ENCODE measurements at places on chromosomes 6 and 20.

DNA sequence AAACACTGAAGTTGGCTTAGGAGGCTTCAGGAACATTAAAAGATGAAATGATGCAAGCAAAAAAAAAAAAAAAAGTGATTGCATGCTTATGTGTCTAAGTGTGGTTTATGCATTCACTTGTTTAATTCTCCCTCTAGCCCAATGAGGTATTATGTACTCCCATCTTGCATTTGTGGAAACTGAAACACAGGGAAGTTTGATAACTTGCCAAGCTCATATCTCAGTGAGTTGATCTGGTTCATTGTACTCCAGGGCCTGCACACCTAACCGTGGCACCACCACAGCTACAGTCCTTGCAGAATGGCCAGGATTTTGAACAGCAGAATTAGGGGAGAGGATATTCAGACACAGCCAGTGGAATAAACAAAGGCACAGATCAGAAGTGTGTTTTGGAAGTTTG lies 251.2 kb downstream of the TBC1D7 start:
- DNase-seq, result no peak

DNA sequence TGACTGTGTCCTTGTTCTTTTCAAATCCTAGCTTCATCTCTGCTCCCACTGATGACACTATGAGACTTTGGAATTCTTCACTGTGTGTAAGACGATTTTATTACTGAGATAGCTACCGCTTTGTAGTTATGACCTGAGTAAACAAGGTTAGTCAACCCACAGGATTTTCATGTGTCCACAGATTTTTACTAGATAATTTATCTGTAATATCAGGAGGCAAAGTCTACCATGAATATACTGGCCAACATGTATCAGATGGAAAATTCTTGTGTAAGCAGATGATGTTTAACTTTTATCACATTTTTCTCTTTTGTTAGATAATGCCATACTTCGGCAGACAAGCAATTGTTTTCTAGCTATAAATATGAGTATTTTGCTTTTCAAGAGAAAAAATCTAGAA lies 119.8 kb downstream of the SGK1 start:
- DNase-seq, result peak; percentile 53

GRCh38 chr20:60294632-60295031 lies 336.4 kb downstream of the CDH26 start:
- no peak for DNase-seq

DNA sequence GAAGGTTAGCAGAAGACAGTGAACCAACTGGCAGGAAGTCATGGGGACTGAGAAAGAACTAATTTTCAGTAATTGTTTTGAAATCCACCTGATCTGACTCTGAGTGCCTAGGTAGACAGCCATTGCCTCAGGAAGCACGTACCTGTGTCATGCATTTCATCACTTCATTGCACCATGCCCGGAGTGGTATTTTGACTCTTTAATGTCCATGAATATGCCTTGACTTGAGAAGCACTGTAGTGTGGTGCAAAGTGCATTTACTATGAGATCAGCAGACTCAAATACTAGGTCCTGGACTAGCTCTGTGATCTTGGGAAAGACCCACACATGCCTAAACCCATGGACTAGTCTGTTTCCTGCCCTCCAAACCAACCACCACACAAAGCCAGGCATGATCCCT lies 370.9 kb upstream of the MARCKS start:
- no peak for DNase-seq

GRCh38 chr6:52180787-52181558 lies 5.2 kb upstream of the IL17A start:
- no peak for DNase-seq

- no peak for DNase-seq
Measured at GRCh38 chr20:45497971-45498494, 17.4 kb downstream of the SPINT3 start.

- no peak for DNase-seq
Measured at GRCh38 chr6:147108259-147108910, 95.8 kb upstream of the STXBP5 start.

GRCh38 chr6:2171728-2172127 lies 73.7 kb downstream of the GMDS start:
- DNase-seq, result no peak

- no peak for DNase-seq
Measured at GRCh38 chr6:143843677-143843999, 500 bp downstream of the LTV1 start.

DNA sequence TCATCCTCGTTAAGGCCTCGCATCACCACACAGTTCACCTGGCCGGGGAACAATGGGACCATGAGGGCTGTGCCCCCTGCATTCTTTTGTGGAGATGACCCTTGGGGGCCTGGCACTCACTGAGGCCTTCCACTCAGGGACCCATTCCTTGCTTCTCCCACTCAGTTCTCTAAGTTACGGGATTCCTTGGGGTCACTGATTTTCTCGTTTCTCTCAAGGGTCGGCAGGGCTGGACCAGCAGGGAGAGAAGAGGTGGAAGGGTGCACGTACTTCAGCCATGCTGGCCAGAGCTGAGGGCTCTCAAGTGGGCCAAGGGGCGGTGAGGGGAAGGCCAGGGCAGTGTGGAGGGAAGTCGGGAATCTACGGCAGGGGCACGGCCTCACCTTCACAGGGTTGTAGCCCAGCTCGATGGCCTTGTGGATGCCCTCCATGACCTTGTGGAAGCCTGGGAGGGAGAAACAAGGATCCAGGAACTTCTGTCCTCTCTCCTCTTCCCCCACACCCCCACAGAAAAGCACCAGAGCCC lies 20.8 kb downstream of the MOCS1 start:
- DNase-seq, result no peak

GRCh38 chr6:16684896-16685554 lies 76.2 kb downstream of the ATXN1 start:
- peak; percentile 91 for DNase-seq

DNA sequence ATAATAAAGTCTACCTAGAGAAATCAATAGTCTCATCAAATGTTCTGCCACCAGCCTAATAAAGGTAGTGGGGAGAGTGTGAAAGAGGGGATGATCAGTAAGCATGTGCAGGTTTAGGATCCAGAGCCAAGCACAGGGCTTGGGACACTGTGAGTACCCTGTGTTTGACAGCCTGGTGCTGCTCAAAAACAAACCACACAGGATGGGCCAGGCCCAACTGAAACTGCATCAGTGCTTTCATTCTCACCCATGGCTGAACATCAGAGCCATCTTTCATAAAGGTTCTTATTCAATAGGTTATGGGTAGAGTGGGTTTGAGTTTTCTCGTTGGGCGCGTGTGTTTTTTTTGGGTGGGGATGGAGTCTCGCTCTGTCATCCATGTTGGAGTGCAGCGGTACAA lies 87.3 kb upstream of the NHSL1 start:
- no peak for DNase-seq

DNA sequence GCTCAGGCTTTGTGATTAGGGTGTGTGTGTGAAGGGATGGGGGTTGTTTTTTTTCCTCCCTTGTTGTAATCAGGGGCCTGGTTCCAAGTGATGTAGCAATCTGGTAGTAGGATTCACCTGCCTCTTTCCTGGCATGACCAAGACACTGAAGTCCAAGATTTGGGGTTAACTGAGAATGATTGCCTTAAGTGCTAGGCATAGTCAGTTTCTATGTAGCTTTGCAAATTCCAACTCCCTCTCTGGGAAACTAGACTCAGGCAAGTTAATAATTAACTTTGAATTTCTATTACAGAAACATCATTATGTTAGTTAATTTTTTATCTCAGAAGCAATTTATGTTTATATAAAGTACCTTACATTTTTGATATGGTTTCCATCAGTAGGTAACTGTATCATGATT lies 43.6 kb downstream of the NUS1 start:
- no peak for DNase-seq

DNA sequence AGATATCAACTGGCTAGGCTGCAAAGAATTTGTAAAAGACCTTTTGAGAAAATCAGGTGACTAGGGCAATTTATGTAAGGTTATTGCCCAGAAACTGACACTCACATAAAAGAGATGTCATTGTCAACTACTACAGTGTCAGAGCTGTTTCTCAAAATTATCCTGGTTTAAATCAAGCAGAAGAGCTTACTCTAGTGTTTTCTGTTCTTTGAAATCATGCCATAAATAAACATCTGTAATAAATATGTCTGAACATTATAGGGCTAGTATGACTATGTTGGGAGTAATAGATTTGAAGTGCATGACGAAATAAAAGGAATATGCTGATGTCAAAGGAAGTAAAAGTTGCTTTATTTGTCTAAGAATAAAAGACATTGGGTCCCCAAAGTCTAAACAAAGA lies 11.0 kb upstream of the PDSS2 start:
- DNase-seq, result no peak

- no peak for DNase-seq
Measured at GRCh38 chr20:35040646-35041045, 52.0 kb downstream of the TRPC4AP start.

DNA sequence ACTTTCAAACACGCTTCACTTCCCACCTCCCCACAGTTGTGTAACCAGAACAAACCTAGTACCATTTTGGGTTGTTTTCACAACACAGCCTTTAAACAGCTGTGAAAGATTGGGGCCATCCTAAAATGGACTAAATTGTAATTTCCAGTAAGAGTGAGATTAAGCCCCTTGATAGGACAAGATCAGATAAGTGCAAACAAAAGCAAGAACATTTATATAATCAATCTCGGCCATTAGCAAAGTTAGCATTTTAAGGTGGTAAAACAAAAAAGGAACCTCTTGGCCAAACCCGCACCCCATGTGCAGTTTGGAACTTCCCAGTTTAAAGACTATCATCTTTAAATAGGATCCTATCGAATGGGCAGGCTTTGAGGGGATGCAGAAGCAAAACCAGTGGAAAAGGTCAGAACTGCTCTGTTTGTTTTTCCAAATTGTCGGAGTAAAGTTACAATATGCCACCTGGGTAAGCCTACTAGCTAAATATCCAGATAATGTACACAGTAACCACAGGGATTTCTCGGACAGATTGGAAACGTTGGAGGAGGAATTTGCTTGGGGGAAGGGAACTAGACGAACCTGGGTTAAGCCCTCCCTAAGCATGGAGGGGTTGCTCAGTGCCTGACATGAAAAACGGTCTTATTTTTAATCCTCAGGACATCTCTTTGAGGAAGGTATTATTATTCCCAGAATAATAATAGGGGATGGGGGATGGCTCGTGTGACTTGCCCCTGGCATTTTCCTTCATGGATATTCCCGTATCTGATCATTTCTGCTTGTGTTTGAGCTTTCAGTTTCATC lies 159.8 kb upstream of the SALL4 start:
- DNase-seq, result no peak

DNA sequence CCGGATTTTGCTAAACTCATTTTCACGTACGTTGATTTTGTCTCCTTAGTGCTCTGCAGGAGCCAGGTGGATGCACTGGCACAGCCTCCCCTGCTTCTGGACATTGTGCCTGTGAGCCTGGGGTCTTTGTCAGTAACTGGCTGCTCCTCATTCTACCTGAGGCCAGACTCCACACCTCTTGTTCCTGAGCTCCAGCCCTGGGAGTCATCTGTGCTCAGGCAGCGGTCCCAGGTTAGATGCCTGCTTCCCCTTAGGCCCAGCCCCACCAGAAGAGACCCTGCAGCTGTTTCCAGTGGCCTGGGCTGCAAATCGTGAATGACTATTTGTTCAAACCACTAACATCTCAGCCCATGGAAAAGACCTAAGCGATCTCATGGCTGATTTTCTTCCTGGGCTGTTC lies 129.1 kb downstream of the ERMARD start:
- no peak for DNase-seq

GRCh38 chr6:14317387-14317970 lies 199.9 kb downstream of the CD83 start:
- DNase-seq, result no peak

DNA sequence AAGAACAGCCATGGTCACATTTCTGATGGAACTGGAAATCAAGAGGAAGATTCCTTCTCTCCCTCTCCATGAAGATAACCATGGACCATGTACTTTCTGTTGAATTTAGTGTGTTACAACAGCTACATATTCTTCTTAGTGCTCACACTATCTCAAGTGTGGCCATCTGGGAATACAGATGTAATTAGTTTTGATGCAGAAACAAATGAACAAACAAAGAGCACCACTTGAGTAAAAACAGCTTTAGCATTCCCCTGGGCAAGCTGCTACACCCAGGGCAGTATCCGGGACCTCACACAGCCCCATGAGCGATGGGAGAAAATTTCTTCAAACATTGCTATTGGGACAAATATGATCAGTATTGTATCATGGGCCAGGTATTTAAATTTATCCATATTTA lies 75.2 kb downstream of the RAMACL start:
- DNase-seq, result no peak

DNA sequence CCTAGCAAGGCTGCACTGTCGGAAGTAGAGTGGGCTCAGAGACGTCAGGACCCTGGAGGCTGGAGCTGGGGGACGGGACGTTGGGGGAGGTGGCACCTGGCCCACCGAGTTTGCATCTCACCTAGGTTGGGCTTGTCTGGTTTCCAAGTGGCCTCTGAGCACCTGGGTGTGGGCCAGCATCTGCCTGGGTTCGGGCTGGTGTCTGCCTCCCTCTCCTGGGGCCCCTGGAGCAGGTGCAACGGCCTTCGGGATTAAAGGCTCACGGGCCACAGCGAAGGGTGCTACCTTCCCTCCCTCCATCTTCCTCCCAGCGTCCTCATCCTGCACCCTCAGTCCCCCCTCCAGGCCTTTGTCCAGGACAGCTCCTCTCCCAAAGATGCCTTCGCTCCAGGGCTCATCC lies 6.0 kb downstream of the HRH3 start:
- no peak for DNase-seq

DNA sequence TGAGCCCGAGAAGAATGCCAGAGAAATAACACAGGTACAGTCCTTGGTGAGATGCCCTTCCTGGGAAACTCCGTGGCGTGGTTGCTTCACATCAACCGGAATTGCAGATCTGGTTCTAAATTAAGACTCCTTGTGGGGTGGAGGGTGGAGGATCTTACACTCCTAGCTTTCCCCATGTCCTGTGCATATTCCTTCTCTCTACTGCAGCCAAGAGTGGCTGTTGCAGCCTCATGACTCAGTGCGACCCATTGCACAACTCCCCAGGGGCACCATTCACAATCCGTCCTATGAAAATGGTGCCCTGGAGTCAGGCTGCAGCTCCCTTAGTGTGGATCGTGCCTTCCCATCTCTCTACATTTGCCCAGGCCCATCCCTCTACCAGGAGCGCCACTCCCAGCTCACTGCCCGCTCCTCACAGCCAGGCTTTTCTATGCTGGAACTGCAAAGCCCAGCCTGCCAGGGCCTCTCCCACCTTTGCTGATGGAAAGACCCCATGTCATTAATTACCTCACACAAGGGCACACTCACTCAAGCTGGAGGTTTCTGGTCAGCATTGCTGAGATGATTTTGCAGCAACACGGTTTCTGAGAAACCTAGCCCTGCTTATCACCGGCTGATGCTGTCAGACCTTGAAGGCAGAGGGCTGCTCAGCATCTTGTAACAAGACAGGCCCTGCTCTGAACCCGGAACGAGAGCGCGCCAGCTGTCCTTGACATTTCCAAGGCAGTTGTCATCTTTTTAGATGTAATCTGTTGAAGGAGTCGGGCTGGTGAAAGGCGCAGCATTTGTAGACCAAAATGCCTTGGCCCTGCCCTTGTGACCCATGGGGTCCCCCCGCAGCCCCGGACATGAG lies 39.7 kb downstream of the SIRPA start:
- peak; percentile 31 for DNase-seq

GRCh38 chr6:56986611-56987010 lies 31.7 kb downstream of the BEND6 start:
- DNase-seq, result no peak

- no peak for DNase-seq
Measured at GRCh38 chr6:136506124-136506799, 44.0 kb downstream of the MAP7 start.

- DNase-seq, result peak; percentile 91
Measured at GRCh38 chr20:1466211-1467081, at the start of gene NSFL1C. Gene NSFL1C (minus strand): TSS chr20:1466849. CDS start chr20:1466824, 25 bp downstream.

Measured in ELR (cell line).